ENCODE measurements at places on chromosomes 1 and 21. TPM values are rescaled to one million over a fixed set of nuclear protein-coding genes. Genes with fewer than 3 reads are reported as not detected.
A peak's percentile ranks its signal among the peaks of the same experiment; 100 is the strongest.

- DNase-seq = peak; percentile 8
Observed at GRCh38 chr1:94004924-94005323, 95.7 kb upstream of the GCLM start.

GRCh38 chr1:157505481-157506272, 46.6 kb downstream of the FCRL5 start:
- peak; percentile 25 for DNase-seq

DNA sequence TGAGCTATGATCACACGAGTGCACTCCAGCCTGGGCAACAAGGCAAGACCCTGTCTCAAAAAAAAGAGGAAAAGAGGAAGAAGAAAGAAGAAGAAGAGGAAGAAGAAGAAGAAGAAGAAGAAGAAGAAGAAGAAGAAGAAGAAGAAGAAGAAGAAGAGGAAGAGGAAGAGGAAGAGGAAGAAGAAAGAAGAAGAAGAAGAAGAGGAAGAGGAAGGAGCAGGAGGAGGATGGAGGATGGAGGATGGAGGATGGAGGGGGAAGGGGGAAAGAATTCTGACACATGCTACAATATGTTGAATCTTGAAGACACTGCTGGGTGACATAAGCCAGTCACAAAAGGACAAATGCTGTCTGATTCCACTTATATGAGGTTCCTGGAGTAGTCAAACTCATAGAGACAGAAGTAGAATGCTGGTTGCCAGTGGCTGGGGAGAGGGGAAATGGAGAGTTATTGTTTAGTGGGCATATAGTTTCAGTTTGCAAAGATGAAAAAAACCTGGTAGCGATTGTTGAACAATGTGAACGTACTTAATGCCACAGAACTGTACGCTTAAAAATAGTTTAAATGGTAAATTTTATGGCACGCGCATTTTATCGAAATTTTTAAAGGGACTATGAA, 47.3 kb upstream of the COA6 start:
- DNase-seq = no peak

- DNase-seq = peak; percentile 61
Observed at GRCh38 chr1:157155658-157156057, 17.5 kb upstream of the ETV3 start.

- no peak for DNase-seq
Observed at GRCh38 chr21:45208627-45208951, 79.1 kb downstream of the POFUT2 start.

Gene FMOD
- not detected for total RNA-seq

Data from Caki2 (cell line).